Activated CD4-positive, alpha-beta T cell treated with anti-CD3 and anti-CD28 coated beads, Interleukin-2, amount 10 ng/mL, durations not matched to agents 24 days and 14 days (primary cell): ENCODE measurements at places on chromosomes 1 and 21.
A peak's percentile ranks its signal among the peaks of the same experiment; 100 is the strongest.

DNA sequence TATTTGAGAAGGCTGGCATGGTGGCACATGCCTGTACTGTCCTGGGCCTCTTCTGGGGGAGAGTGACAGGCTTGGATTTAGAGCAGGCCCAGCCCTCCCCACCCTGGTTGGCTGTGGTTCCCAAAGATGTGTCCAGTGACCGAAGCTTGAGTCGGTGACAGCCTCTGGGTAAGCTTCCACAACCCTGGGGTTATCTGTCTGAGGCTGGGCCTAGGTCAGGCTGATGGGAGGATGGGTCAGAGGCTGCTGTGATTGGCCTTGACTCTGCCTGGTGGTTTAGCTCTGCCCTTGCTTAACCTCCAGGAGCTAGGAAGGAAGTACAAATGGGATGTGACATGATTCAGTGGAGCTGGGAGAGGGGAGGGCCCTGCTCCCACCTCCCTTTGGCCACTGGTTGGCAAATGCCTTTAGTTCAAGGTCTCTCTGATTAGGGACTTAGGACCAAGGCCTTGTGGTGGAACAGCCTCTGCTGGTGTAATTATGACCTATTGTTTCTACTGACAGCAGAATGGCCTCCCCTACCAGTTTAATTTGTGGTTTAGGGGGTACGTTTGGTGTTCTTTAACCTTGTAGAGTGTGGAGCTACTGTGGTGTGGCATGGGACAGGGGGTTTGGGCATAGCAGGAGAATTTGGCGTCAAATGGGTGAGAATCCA lies 16.6 kb downstream of the NUDC start:
- DNase-seq = no peak

DNA sequence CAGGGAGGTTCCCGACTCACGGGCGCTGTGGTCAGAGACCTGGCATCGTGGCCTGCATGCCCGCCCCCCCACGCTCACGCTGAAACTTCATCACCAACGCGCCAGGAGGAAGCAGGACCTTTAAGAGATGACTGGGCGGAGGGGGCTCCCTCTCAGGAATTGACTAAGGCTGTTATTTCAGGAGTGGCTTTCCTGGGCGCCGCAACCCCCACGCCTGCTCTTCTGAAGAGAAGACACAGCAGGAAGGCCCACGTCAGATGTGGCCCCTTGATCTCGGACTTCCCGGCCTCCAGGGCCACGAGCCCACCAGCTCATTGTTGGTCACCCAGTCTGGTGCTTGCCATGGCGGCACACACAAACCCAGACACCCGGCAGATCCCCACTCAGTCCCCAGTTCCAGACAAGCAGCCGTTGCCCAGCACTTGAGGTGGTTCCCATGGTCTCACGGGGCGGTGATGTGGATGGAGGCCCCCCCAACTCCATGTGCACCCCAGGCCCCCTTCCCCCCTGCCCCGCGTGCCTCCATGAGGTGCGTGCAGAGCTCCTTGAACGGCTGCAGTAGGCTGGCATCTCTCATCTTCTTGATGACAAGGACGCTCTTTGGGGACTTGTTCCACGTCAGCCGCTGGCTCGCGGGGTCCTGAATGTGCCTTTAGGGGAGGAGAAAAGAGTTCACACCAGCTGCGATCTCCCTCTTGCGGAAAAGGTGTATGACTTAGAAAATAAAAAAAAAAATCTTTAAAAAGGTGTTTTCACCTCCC lies 21.4 kb downstream of the NADK start:
- DNase-seq = no peak

GRCh38 chr1:25161981-25162380 lies 70.3 kb downstream of the SYF2 start:
- DNase-seq = no peak

DNA sequence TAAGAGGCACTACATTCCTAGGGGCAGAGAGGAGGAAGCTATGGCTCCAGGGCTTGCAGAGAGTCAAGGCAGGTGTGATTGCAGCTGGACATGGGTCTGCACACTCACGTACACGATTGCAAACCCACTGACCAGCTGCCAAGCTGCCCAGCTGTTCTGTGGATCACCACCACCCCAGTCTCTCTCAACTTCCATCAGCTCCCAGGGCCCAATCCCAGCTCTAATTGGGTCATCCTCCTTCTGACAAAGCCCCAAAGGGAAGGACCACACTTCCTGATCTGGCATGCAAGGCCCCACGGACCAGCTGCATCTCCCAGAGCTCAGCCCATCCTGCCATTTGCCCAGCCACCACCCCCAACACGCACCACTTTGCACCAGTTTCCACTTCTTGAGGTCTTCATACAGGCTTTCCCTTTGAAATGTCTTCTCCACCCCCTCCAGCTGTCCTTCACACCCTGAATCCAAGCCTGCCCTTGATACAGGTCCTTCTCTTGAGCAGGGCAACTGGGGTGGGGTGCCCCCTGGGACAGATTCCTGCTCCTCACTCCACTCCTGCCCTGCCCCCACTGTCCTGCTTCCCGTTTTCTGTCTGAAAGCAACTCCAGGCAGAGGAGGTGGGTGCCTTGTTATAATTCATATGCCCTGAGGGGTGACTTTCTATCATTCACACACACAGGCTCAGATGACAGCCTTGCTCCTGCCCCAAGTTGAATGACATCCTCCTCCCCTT lies 179.4 kb upstream of the EDN2 start:
- DNase-seq = peak; percentile 63
